ENCODE measurements at places on chromosomes 1 and 21. TPM values are rescaled to one million over a fixed set of nuclear protein-coding genes. Genes with fewer than 3 reads are reported as not detected.

- no peak for DNase-seq
Measured at GRCh38 chr1:203888807-203889251, 27.4 kb downstream of the SNRPE start.

DNA sequence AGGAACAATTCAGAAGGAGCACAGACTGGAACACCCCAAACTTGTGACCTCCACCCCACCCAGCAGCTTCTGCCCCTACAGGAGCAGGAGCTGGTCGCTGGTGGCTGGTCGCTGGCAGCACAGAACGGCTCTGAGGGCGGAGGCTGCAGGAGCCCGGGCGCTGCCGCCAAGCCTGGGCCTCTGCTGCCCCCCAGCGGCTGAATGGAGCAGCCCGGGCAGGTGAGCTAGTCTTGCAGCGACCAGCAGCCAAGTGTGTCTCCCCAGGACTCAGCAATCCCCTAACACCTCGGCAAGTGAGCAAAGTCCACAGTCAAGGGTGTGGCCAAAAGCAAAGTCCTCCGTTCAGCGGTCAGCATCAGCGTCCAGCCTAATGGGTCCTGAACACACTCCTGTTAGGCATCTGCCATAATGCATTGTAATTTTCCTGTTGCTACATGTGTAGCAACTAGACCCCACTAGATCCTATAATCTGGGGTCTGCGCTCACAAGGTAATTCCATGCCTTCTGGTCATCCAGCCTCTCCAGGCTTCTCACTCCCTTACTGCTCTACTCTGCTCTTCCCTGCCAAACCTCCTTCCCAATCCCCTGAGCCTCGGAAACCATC lies 12.1 kb upstream of the GJB5 start:
- peak; percentile 86 for DNase-seq

GRCh38 chr1:10140981-10141380 lies 69.4 kb upstream of the KIF1B start:
- no peak for DNase-seq

DNA sequence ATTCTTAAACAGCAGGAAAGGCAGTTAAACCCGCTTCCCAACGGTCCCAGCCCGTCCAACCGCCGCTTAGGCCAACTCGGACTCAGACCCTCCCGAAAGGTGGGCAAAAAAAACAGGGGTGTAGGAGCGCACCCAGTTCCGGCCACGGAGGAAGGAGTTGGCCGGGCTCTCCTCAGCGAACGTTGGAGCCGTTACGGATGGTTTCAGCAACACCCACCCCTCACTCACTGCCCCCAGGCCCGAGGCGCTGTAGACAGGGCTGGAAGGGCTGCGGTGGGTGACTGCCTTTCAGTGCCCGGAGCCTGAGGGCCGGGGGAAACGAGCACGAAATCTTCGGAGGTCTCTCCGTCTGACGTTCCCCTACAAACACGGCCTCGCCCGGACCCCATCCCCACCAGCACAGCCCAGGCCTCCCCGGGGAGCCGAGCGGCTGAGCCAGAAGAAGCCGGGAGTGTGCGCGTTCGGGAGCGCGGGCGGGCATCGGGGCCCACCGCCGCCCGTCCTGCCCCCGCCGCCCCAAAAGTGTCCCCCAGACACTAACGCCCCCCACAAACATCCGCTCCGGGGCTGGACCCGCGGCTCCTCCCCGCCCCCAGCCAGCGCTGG lies 1.3 kb downstream of the KDM5B start:
- DNase-seq: peak; percentile 68

PRRX1 gene
- total RNA-seq: 0.58 TPM

KCNH1 gene
- 3.6 TPM for total RNA-seq

Measured in stomach (tissue), 19 donors.